Breast epithelium (tissue), 4 donors: ENCODE measurements at places on chromosomes 3 and 15.

- no peak for DNase-seq
Measured at GRCh38 chr15:62977952-62978811, 64.4 kb upstream of the TPM1 start.

DNA sequence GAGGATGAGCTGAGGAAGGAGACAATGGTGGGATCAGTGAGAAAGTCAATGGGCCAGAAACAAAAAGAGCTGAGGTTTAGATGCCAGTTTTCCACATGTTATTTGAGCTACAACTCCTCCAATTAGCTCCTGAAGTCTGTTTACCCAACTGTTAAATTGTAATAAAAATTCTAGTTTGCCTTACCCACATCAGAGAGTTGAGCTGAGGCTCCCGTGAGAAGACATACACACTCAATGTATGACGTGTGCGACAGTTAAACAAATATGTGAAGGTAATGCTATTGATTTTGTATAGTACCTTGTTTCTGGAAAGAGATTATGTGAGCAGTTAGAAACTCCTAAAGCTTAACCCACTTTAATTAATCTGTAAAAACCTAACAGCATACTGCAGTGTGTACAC is 318.1 kb upstream of the GRM7 start:
- DNase-seq: no peak

DNA sequence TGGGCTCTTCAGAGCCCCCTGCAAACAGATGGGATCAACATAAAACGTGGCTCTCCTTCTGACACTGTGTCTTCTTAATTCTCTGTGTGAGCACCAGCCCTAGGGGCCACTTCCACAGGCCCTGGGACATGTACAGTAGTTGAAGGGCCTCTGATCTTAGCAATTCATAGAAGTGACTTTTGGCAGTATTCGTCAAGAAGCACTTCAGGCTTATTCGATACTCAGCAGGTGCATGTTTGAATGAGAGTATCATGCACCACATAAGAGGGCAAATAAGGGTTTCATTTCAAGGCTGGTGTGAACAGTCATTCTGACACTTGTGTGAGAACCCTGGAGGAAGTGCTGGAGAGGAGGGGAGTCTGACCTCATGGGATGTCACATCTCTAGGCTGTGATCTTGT is 113.9 kb downstream of the GABRG3 start:
- no peak for DNase-seq

DNA sequence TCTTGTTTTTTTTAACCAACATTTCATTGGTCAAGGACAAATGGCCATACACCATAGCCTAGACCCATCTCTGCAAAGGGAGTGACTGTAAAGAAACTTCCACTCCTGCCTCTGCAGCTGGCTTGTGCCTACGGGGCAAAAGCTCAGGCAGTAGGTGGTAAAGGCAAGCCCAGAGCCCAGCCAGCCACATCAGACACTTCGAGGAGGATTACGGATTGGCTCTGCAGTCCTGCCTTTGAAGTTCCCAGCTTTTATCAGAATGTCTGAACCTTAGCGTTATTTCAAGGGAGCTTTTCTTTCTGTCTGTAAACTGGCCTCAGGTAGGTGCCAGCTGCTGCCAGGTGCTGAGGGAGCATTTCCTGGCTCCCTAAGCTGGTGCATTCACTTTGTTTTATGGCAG is 15.6 kb downstream of the ZNF710 start:
- no peak for DNase-seq

- no peak for DNase-seq
Measured at GRCh38 chr3:195197765-195198425, 73.1 kb downstream of the XXYLT1 start.

GRCh38 chr3:38117748-38118420 is 19.0 kb downstream of the ACAA1 start:
- DNase-seq: peak; percentile 30

GRCh38 chr15:64456634-64457108 is 3.7 kb upstream of the ZNF609 start:
- DNase-seq: no peak

DNA sequence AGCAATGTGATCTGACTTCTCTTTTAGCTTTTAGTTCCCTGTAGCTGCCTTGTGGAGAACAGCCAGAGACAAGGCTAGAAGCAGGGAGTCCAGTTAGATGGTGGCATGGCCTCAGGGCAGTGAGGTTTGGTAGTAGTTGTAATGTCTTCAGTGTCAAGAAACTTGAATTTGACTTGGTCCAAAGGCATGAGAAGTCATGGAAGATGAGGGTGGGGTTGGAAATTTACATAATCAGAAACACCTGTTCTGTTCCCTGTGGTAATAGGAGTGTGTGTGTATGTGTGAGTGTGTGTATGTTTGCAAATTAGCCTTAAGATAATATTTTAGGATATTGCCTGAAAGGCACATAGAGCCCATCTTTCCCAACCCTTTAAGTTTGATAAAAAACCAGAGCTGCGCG is 55.2 kb upstream of the GCNT3 start:
- no peak for DNase-seq

- DNase-seq: no peak
Measured at GRCh38 chr3:8769088-8769822, at the start of gene OXTR. OXTR (minus strand) TSS chr3:8769613; CDS start chr3:8768187, 1,426 bp downstream.

DNA sequence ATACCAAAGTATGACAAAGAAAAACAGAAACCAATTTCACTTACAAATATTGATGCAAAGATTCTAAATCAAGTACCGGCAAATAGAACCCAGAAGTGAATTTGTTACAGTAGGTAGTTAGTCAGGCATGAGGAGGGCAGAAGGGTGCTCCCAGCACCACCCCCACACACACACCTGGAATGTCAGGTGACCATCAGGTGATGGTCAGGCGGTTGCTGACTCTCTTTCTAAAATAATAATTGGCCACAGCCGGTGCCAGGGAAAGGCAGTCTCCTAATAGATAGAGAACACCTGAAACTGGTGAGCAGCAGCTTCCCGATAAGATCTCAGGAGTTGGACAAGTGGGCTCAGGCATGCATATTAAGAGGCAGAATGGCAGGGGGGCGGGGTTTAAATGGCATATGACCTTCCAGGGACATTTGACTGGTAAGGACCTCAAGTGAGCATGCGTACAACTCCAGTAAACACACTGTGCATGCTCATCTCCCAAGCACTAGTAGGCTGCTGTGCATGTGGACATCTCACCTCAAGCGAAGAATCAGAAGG is 131.1 kb downstream of the ANO10 start:
- DNase-seq: no peak

DNA sequence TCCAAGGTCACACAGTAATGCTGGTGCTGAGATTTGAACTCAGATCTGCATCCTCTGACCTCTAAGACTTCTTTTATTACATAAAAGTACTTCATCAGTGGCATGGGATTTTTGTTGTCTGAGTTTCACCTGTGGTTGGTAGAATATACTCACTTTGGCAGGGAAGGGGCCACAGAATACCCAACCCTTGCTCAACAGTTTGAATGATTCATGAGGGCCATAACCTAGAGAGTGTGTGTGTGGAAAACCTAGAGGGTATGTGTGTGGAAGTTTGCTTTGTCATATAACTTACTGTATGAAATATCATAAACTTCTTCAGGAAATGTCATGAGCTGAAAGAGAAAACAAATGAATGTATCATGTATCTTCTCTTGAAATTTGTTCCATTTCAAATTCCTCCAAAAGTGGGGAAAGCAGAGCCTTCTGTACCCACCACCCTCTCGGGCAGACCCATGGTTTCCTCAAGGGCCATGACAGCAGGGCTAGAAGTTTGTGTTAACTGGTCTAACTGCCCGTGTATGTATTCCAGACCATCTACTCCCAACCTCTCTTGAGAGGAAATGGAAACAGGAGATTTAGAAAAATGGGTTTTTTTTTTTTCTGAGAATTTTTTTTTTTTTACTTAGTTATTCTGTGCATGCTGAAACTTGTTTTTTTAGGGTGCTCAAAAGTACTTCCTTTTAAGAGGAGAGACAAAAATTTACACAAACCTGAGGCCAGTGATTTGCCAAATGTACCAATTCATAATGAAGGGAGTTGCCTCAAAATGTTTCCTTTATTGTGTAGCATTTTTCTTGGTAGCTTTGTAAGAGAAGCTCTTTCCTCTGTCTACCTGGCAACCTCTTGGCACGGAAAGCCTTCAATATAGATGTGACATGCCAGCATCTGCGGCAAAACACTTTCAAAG is 127.0 kb downstream of the TPRG1 start:
- DNase-seq: no peak

DNA sequence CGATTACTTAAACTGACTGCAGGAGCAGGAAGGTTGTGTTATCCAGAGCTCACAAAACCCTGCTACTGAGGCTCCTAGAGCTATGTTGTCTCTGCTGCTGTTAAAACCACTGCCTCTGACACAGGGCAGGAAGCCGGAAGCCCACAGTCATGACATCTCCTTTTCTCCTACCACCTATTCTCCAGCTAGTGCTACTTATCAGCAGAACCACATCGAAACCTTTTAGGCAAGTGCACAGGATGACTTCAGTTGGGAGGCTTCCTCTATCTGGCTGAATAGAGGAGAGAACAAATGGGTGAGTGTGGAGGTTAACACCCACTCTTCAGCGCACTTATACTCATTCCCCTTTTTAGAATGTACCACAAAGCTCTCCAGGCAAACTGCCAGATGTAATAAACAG is 638.0 kb downstream of the OTOL1 start:
- no peak for DNase-seq
